Activated naive CD8-positive, alpha-beta T cell treated with anti-CD3 and anti-CD28 coated beads, Interleukin-2, amount 50 U/mL, for 16 hours (primary cell): ENCODE measurements at places on chromosomes 7 and 10.

DNA sequence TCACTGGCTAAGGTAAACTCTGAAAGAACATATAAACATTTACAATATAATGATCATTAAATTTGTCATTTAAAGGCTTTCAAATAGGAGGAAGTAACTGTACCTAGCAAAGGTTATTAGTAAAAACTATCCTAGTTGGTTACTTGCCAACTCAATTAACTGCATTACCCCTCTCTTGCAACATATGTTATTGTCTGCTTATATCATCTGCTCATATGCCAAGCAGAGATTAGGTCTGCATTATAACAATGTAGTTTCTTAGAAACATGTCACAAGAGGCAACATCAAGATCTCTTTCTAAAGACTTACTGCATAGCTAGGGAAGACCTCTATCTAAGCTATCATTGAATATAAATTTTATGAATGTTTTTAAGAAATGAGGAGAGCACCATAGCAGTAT is 132.5 kb downstream of the RELN start:
- DNase-seq: no peak

GRCh38 chr10:28508304-28508925 is 24.5 kb upstream of the WAC start:
- DNase-seq: no peak

GRCh38 chr7:2068693-2069471 is 163.9 kb downstream of the MAD1L1 start:
- no peak for DNase-seq

- DNase-seq: no peak
These were observed 79.4 kb upstream of the LRRN3 start for GRCh38 chr7:111011520-111011919.

DNA sequence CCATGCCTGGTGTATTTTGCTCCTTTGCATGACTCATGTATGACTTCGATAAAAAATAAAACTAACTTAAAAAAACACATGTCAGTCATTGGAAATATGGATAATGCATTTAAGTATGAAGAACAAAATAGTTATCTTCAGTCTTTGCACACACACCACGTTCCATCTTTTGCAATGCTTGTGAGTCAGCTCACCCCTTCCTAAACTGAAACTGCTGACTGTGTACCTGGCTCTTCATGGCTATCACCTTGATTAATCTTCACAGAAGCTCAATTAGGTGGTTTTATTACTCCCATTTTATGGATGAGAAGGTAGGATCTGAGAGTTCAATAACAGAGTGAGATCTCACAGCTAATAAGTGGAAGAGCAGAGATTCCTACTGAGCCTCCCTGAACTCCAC is 79.5 kb downstream of the CARD11 start:
- DNase-seq: no peak

DNA sequence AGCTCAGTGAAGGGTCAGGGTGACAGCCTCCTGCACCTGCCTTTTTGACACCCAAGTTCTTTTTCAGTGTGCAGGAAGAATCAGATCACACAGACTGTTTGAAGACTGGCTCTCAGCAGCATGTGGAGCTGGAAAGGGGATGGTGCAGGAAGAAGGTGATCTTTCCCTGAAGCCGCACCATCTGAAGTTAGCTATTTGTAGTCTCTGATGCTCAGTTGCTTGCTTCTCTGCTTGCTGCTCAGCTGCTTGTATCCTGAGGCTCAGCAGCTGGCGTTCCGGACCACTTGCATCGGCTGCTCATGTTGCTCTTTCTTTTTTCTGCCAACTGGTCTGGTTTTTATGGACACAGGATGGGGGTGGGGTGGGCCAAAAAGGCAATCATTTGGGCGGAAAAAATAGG is 15.8 kb upstream of the DNMBP start:
- DNase-seq: no peak

DNA sequence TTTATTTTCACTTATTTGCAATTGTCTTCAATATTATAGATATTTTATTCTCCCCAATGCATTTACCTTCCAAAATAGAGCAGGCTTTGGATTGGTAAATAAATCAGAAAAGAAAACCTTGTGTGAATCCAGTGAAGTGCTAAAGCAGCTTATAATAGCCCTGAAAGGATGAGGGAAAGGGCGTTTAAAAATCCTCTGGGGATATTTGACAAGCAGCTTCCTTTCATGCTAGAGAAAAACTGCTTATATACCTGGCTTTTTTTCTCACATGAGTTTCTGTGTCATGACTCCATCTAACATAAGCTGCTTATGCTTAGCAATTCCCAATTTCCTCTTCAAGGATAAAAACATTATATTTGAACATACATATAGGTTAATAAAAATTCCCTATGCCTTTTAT is 221.6 kb upstream of the SEMA3E start:
- DNase-seq: no peak

- no peak for DNase-seq
These were observed 1.8 kb upstream of the IFIT1 start for GRCh38 chr10:89390476-89391225.

DNA sequence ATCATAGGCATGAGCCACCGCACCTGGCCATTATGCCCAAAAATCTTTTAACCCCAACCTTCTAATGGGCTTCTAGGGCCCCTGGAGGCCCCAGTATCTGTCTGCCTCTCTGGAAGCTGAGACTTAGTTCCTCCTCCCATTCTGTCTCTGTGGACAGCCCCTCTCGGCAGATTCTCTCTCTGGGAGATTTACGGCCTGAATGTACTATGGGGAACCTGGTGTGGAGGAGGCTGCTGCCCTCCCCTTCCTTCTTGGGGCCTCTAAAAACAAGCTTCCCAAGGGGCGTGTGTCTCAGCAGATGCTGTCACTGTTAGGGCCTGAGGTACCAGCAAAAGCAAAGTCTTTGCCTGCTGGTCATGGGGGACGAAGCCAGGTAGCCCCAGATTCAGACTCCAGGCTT is 35.8 kb upstream of the PRKAR1B start:
- no peak for DNase-seq

- DNase-seq: no peak
These were observed 1082.9 kb downstream of the LRMDA start for GRCh38 chr10:76514321-76514720.

DNA sequence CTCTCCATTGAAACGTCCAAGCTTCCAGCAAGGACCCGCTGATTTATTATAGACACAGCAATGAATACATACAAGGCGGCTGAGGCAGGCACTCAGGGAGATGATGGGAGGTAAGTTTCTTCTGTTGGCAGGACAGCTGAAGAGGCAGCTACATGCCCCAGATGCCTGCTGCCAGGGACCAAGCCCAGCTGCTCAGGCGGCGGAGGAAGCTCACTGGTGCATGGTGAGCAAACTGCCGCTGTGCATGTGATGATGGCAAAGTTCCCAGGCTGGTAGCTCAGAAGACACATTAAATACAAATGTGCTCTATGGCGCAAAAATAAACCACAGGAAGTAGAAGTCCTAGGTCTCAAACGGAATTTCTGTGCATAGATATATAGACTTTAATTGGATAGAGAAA is 2.3 kb downstream of the DNTT start:
- no peak for DNase-seq

DNA sequence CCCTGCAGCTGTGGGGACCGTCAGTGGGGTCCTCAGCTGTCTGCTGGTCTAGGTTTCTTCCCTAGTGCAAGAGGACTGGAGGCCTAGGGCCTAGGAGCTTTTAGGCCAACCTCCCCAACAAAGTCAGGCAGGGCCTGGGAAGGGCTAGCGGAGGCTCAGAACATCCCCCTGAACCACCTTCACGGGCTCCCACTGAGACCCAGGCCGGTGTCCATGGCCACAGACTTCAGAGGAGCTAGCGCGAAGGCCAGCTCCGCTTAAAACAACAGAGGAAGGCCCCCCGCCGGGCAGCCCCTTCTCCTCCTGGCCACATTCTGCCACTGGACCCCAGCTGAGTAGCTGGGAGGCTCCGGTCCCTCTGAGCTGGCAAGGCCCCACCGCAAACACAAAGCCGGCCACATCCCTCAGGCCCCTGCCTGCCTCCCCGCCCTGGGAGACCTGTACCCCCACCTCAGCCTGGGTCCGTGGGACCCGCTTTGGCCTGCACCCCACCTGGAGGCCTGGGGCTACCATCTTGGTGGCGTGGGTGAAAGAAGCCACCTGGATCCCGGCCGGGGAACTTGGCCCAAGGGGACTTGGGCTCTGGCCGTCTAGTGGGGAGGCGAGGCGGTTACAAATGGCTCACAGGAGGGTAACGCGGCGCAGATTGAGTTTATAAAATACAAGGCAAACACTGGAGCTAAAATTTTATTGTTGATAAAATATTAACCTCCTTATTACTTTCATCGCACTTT is 5.4 kb upstream of the UNCX start:
- DNase-seq: no peak

- DNase-seq: no peak
These were observed 79.2 kb downstream of the NRF1 start for GRCh38 chr7:129690701-129691100.

- no peak for DNase-seq
These were observed 169.9 kb downstream of the SKIDA1 start for GRCh38 chr10:21355591-21356011.

DNA sequence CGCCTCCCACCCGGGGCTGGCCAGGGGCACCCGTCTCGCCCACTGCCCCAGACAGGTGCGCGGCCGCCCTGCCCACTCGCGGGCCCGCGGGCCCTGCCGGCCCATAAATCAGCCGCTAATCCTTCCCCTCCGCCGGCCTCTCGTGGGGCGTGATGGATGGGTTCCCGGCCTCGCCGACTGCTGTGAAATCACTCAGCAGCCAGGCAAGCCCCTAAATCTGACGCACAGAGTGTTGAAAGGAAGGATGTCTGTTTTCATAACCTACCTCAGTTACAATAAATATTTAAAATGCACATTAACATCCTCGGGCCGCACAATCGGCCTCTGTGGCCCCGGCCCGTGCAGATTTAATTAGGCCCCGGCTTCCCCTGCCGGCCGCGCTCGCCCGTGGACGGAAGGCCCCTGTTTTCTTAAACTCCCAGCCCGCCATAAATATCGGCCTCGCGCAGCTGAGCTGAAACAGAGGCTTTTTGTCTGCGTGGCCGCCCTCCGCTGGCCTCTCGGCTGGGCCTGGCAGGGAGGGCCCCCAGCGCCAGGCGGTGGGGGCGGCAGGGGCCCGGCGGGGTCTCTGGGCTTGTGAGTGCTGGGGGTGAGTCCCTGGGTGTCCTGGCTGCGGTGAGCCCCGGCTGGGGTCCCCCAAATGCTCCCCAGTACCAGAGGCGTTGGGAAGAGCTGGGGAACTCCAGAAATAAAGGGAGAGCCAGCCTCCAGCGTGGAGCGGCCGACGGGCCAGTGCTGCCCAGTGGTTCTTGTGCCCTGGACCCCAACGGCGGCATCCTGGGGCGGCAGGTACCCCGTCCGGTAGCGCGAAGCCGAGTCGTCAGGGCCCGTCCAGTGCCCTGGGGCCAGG is 90.7 kb downstream of the UNCX start:
- no peak for DNase-seq

- no peak for DNase-seq
These were observed 9.9 kb downstream of the C7orf57 start for GRCh38 chr7:48045195-48045765.

- DNase-seq: no peak
These were observed 56.6 kb downstream of the PTPRN2 start for GRCh38 chr7:158530800-158531609.

DNA sequence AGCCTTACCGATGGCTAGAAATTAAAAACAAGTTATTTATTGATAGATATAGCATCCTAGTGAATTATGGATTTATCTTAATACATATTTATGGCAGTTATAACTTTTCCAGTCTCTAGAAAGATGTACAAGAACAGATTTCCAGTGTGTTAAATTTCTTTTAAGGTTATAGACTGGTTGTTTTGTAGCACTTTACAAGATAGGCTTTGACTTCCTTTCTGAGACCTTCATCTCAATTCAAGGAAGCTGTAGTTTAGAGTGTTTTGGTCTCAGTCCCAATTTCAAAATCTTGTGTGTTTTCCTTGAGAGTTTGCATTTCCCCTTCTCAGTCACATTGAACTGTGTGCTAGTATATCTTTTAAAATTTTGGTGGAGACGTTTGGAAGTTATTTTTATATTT is 30.1 kb downstream of the PLEKHA1 start:
- DNase-seq: no peak

DNA sequence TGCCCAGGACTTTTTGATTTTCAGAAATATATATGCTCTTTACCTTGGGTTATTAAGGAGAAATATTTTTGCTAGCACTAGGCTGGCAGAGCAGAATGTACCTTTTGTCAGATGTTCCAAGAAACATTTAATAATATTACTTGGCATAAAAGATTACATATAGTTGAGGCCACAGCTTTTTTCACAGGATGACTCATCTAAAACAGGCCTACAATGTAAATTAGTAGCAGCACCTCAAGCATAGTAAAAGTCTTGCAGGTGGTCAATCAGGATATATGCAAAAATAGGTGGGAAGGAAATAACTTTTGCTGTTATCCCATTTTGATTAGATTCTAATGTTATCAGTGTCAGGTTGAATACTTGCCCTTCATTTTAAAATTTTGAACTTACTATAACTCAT is 14.9 kb upstream of the ITGB1 start:
- no peak for DNase-seq

DNA sequence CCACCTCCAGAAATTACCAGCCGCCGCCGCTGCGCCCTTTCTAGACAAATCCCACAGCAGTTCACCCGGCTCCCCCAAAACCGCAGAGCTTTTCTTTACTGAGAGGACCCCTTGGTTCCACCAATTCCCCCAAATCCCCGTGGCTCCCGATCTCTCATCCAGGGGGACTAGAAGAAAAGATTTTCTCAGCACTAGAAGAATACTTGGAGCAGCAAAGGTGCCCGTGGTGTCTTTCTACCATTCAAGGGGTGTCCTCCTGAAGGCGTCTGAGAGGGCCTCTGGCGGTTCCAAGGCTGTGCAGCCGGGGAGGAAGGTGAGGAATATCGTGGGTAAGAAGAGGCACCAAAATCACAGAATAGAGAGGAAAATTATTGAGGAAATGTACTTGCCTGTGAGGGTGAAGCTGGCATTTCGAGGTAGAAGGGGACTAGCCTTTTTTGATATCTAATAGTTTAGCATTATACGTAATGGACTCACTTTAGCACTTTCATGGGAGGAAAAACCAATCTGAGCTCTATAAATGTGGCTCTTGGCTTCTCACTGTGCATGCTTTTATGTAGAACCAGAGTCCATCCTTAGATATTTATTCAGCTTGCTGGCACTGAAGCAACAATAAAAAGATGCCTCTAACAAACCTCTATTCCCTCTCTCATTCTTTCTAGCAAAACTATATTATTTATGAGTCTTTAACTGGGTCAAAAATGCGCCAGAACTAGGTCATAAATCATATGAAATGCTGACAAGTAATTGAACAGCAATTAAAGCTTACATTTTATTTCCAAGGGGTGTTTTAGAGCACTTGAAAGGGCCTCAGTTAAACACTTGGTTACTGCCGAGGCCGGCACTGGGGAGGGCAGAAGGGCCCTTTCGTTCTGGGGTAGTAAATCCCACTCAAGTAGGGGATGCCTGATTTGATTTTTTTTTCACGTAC is 13.8 kb upstream of the HOXA2 start:
- no peak for DNase-seq

DNA sequence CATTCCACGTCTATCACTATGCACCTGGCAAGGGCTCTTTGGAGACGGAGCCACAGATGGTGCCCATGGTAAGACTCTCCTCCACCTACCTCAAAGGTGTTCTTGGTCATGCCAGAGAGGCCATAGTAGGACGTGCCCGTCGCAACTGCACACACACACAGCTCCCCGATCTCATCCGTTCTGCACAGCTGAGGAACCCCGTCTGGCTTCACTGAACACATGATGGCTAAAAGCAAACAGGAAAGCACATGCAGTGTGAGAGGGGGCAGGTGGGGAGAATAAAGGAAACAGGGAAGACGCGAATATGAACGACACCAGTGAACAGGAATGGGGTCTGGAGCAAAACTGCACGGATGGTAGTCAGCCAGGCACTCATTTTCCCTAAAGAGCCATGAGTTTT is 230.9 kb downstream of the ZMYND11 start:
- no peak for DNase-seq
